ENCODE measurements at places on chromosomes 2 and 18.

GRCh38 chr2:142545036-142545435 is 332.4 kb upstream of the KYNU start:
- no peak for DNase-seq

- DNase-seq: no peak
Observed at GRCh38 chr18:50410008-50410407, 35.2 kb downstream of the SKA1 start.

- DNase-seq: no peak
Observed at GRCh38 chr2:171419333-171419732, 14.5 kb downstream of the METTL8 start.

DNA sequence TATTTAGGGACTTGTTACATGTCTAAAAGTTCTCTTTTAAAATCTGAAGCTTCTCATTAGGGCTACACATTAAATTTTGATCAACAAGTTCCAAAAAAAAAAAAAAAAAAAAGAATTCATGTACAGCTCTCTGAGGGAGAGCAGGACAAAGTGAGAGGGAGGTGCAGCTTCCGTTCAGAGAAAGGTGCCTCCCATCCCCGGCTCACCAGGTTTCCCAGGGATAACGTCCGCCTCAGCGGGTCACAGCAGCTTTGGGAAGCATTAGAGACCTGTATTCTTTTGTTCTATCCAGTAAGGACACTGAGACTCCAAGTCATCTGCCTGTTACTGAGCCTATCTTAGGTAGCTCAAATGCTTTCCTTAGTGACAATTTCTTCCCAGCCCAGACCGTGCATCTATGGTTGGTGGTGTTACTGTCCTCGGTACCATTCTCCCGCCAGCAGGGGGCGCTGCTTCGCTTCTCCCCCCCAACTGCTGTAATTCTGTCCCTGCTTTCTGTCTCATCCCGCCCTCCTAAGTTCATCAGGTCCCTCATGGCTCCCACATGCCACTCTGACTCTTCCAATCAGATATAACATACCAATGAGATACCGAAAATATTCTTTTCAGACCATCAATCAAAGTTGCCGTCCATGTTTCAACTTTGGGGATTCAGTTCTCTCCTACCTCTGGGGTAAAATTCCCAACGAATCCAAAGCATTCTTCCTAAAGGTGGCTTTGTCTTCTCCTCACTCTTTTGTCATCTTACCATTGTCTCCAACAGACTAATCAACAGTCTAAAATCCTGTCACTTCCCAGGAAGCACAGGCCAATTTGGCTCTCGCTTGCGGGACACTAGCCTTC is 466.5 kb downstream of the METTL4 start:
- peak; percentile 40 for DNase-seq

- DNase-seq: no peak
Observed at GRCh38 chr18:52163478-52163877, 176.5 kb upstream of the DCC start.

GRCh38 chr2:147927053-147927588 is 82.3 kb downstream of the ACVR2A start:
- no peak for DNase-seq

GRCh38 chr2:119696005-119696404 is 17.0 kb downstream of the TMEM177 start:
- no peak for DNase-seq

GRCh38 chr2:165456027-165456426 is 13.5 kb upstream of the CSRNP3 start:
- DNase-seq: no peak

- DNase-seq: no peak
Observed at GRCh38 chr18:23189768-23190661, 54.7 kb downstream of the CABLES1 start.

GRCh38 chr2:167548396-167548795 is 660.1 kb downstream of the XIRP2 start:
- DNase-seq: no peak

DNA sequence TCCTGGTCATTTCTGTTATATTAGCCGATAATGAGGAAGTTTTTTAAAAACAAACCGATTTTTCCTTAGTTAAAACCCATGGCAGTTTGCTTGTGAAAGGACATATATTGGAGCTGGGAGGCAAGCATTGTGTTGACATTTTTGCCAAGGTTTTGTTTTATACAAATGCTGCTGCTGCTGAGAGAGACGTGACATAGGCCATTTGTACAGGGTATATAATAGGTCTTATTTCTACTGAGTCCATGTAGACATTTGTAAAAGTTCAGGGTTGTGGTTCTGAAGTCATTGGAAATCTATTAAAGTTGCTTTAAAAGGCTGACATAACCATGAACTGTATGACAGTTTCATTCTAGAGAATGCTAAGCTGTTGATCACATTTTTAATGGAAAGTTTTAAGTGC is 424.0 kb upstream of the FANCL start:
- DNase-seq: no peak

- peak; percentile 17 for DNase-seq
Observed at GRCh38 chr2:62787386-62787785, 81.9 kb downstream of the EHBP1 start.

- DNase-seq: no peak
Observed at GRCh38 chr2:168641636-168642035, 160.8 kb upstream of the NOSTRIN start.

DNA sequence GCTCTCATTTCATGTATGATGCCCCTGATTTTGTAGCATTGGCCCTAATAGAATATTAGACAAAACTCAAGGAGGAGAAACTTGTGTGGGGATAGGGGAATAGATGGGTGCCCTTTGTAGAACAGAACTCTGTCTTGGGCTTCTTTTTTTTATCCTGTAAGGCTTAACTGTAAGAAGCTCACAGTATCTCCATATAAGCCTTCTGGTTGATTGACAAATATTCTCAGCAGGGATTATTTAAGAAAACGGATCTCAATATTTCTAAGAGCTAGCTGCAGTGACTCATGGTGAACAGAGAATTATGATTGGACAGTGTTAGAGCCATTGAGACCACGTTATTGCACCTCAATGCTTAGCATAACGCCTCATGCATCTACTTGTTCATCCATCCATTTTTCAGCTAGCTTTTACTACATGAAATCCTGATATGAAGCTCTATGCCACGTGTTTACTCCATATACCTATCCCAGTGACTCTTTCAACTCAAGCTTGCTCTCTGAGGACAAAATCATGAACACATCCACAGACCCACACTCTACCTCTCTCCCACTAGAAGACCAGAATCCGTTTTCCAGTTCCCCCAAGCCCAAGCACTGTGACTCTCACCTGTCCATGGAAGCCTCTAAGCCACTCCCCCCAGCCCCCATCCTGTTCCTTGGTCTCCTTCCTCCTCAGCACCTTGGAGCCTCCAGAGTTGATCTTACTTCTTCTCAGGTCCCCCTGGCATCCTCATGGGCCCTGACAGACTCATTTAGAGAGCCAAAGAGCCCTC is 99.2 kb downstream of the BCL2L11 start:
- no peak for DNase-seq

GRCh38 chr2:138500592-138501424 is 762 bp upstream of the SPOPL start:
- DNase-seq: no peak

DNA sequence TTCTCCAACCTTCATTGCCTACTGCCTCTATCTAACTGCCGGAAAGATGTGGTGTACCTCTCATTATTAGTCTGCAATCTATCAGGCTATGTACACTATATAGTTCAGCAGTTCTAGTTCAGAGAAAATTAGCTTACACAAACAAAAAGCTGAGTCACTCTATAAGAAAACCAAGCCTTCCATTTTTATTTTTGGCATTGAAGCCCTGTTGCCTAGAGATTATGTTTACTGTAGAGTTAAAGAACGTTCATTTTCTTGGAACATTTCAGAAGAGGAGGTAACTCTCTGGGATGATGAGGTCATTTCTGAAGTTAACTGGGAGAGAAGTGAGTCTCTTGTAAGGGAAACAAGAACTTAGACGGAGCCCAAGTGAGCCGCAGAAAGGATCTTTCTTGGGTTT is 133.5 kb downstream of the FAM124B start:
- DNase-seq: no peak

GRCh38 chr2:216596236-216596979 is 36.8 kb upstream of the IGFBP2 start:
- DNase-seq: no peak

- DNase-seq: no peak
Observed at GRCh38 chr2:127128445-127128904, 21.5 kb upstream of the BIN1 start.

DNA sequence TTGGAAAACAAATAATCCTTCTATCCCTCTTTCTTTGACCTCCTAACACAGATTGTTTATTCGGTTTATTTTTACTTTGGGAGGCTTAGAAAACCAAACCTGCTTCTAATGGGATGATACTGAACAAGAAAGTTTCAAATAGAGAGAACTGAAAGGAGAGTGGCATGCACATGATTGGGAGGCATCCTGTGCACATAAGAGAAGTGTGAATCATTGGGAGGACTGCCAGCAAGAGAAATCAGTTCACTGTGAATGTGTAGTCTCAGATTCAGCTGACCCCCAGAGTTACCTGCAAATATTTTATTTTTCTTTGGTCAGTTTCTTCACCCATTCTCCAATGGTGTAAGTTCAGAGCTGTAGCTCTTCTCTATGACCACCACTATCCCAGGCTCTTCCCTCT is 1363.2 kb upstream of the ACVR2A start:
- no peak for DNase-seq

DNA sequence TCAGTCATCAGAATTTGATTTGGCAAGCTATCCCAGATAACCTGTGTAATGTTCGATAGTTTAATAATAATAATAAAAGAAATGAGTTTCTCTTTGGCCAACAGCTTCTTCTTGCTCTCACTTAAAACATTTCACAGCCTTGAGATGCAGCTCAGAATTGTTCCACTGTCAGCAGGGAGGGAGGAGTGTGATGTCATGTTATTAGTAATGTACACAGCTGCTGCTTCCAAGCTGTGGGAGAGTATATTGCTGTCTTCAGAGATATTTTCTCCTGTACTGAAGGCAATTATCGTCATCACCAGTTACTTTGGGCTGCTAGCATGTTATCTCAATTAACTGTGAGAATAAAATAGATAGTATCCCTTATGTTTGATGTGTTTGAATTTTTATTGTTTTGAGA is 146.9 kb upstream of the MAP3K20 start:
- DNase-seq: no peak

GRCh38 chr18:62264984-62265383 is 60.1 kb upstream of the TNFRSF11A start:
- no peak for DNase-seq

DNA sequence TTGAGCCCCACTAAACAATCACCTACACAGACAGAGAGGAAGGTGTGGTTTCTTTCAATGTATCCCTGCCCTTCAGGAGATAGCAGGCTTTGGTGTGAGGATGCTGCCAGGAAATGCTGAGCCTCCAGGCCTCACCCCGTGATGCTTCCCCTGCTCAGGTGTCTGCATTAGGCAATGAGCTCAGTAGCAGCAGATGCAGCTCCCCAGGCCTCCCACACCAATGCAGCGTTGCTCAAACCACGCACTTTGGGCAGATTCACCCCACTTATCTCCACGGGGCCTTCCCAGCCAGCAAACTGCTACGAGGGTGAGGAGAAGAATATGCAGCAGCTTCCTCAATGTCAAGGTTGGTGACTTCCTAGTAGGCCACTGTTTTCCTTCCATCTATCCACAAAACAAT is 229.3 kb upstream of the PXDN start:
- no peak for DNase-seq

DNA sequence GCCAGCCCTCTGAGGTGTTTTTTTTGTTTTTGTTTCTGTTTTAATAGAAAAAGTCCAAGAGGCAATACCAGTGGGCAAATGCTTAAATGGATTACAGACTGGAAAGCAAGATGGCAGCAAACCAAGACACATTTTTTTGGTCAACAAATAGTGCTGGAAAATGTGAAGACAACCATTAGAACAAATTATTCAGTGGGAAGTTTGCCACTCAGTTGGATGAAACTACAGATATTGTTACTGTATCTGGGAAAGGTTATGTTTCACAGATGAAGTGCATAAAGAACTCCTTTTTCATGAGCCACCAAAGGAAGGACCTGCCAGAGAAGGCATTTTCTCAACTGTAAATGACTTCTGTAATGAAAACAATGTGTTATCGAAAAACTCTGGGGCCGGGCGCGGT is 93.0 kb upstream of the ODC1 start:
- no peak for DNase-seq

DNA sequence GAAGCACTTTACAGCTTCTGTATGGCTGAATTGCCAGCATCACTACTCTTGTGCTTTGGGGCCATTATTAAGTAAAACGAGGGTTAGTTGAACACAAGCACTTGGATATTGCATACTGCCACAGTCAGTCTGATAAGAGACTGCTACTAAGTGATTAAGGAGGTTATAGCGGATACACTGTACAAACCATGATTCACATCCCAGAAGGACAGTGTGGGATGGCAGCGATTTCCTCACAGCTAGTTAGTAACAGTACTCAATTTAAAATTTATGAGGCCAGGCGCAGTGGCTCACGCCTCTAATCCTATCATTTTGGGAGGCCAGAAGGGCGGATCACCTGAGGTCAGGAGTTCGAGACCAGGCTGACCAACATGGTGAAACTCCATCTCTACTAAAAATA is 2.6 kb upstream of the BMPR2 start:
- no peak for DNase-seq

DNA sequence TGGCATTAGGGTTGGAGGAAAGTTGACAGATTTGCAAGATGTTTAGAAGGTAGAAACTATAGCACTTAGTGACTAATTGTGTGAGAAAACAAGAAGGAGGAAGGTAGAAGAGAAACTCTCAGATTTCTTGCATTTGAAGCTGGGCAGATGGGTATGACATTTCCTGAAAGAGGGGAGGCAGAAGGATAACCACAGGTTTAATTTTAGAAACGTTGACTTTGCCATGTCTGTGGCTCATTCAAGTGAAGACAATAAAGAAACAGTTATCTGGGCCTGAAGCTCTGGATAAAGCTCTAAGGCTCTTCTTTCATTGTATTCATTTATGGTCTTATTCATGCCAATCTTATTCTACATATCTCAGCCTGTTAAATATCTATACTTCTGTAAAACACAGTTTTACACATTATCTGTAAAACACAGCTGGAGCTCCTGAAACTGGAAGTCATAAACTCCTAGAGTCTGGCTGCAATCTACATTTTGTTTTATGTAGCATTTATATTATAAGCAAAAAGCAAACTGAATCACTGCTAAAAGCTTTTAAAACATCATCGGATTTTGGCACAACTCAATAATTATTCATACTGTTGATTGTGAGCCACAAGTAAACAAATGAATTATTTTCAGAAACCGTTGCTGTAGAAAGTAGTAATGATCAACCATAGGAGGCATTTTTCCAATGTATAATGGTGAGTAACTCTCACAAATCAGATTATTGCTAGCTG is 138.5 kb downstream of the RIT2 start:
- no peak for DNase-seq

Measured in CD4-positive, alpha-beta T cell treated with Interleukin-12 subunit alpha and Interleukin-12 subunit beta, for 1 hour (primary cell).